ENCODE measurements at places on chromosomes 6 and 20.

DNA sequence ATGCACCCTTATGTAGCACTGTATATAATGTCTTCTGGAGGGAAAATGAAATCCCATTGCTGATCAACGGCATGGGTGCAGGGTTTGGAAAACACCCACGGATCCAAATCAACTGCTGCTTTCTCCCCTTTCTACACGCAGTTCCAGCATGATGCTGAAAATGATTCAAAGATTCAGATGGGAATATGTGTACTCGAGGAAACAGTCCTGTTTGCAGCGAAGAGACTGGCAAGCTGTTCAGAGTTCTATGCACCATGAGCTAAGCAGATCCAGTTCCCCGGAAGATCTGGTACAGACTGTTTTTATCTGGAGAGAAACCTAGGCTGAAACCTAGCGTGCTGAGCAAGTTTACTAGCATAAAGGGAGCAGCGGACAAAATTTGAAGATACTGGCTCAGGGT, 47.9 kb upstream of the CDH4 start:
- no peak for DNase-seq

DNA sequence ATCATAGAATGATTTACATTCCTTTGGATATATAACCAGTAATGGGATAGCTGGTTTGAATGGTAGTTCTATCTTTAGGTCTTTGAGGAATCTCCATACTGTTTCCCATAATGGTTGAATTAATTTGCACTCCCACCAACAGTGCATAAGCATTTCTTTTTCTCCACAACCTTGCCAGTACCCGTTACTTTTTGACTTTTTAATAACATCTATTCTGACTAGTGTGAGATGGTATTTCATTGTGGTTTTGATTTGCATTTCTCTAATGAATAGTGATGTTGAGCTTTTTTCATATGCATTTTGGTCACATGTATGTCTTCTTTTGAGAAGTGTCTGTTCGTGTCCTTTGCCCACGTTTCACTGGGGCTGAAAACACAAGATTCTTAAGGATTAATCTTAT, 107.3 kb downstream of the TINAG start:
- no peak for DNase-seq

DNA sequence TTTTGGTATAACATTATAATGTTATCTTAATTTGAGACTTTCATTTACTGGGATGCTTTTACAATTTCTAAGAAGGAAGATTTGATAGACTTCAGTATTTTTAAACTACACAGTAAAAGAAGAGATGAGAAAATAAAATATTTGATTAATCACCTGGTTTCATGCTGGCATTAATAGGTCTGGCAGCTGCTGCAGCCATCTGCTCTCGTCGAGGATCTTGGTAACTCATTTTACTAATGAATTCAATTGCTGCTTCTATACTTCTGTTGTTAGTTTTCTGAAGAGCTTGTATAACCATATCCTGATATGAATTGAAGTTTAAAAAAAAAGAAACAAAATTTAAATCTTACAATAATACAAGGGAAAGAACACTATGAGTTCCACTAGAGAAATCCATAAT, 23.0 kb downstream of the LATS1 start:
- no peak for DNase-seq

- no peak for DNase-seq
Measured at GRCh38 chr6:85866758-85867401, 224.2 kb upstream of the SYNCRIP start.

DNA sequence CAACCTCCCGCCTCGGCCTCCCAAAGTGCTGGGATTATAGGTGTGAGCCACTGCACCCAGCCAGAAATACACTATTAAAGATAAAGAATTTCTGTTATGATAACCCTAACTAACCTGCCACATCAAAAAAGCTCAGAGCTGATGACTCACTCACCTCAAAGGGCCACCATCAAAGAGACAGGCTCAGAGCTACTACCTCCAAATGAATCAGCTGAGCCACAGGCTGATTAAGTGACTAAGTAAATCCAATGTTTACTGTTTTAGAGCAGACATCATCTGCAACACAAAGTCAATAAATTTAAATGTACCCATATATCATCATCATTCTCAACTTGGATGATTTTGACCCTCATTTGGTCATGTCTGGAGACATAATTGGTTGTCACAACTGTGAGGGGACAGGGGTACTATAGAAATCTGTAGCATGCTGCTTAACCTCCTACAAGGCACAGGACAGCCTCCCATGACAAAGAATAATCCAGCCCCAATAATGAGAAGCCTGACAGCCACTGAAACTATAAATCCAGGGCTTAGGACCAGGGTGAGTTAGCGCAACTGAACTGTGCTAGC, 106.5 kb downstream of the ATP9A start:
- no peak for DNase-seq

- DNase-seq: no peak
Measured at GRCh38 chr20:23782366-23782983, 31.7 kb upstream of the CST1 start.

DNA sequence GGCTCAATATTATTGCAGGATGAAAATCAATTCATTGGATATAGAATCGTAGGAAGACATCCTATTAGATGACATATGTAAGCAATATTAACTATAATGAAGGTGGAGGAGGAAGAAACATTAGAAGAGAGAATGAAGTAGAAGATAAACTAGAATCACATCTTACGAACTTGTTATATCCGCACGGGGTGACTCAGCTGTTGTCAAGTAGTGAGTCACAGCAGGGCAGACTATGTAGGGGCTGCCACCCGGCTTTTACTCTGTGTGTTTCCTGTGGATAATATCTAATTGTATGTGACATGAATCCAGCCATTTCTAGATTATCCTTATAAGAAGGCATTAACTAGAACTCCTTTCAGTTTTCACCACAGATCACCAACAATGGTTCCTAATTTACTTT, 520.2 kb downstream of the DOK5 start:
- DNase-seq: no peak

- DNase-seq: no peak
Measured at GRCh38 chr6:12371151-12371550, 81.0 kb downstream of the EDN1 start.

DNA sequence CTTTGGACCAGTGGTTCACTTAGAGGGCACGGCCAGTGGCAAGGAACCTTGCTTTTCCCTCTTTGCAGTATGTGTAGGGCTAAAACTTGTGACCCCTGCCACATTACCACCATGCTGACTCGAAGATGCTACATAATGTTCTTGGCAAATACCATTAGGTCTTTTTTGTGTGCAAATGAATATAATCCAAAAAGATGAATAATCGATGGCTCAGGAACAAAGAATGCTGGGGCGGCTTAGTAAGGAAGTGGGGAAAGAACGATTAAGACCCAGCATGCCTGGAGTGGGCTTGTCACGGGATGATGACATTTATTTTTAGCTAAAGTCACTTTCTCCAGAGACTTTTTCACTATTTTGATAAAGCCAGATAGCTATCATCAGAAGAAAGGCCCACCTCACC, 23.1 kb downstream of the CMTR1 start:
- no peak for DNase-seq
